ENCODE measurements at places on chromosomes 3 and 15. TPM values are rescaled to one million over a fixed set of nuclear protein-coding genes. Genes with fewer than 3 reads are reported as not detected.

Gene LIPH
- 9.6 TPM for total RNA-seq

Gene GOLGA8G
- total RNA-seq, result 0.05 TPM

Gene SLC25A36
- total RNA-seq, result 49.7 TPM

DNA sequence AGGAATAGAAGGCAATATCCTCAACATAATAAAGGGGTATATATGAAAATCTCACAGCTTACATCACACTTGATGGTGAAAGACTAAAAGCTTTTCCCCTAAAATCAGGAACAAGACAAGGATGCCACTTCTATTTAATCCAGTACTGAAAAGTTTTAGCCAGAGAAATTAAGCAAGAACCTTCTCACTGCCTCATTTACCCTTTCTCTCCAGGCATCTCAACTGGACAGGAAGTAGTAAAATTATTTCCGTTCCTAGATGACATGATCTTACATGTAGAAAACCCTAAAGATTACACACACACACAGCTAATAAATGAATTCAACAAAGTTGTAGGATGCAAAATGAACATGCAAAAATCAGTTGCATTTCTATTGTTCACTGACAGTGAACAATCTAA lies 11.2 kb downstream of the SCAP start:
- DNase-seq, result no peak

- DNase-seq, result no peak
Measured at GRCh38 chr3:182862159-182862860, 69.0 kb downstream of the ATP11B start.

DNA sequence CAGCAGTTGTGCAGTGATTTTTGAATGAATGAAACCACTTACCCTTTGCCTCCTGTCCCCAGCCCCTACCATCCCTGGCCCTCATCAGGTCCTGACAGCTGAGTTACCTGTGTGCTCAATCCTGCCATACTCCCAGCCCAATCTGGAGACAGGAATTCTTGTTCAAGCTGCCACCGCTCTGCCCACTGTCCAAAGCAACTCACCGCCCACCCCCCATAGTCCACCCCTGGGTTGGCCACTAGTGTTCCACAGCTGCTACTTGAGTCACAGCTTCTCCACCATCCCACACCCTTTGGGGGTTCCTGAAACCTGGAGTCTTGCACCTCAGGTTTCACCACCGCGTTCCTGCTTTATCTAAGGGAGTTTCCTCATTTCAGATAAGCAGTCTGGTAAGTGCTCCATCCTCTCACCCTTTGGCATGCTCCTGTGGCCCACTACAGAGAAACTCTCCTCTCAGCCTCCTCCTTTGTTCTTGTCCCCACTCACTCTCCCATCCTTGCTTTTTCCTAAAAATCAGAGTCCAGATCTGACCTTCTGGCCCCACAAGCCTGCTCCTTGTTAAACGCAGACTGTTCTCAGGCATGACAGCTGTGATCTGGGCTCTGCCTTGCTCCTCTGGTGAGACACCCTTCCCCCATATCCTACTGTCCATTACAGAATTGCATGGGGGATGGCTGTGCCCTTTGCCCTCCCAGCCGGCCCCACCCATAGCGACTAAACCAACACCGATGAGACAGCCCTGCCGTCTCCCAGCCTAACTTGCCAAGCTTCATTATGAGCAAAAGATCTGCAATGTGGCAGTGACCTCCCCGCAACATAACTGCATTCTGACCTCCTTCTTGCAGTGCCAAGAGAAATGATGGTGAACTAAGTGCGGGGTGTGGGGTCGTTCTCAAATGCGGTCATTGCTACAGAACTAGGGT lies 50.0 kb downstream of the CYP19A1 start:
- no peak for DNase-seq

All from renal cortical epithelial cell (primary cell).